ENCODE measurements at places on chromosomes 1 and 21.

- no peak for DNase-seq
These were observed 53.2 kb upstream of the CFAP126 start for GRCh38 chr1:161420763-161421455.

DNA sequence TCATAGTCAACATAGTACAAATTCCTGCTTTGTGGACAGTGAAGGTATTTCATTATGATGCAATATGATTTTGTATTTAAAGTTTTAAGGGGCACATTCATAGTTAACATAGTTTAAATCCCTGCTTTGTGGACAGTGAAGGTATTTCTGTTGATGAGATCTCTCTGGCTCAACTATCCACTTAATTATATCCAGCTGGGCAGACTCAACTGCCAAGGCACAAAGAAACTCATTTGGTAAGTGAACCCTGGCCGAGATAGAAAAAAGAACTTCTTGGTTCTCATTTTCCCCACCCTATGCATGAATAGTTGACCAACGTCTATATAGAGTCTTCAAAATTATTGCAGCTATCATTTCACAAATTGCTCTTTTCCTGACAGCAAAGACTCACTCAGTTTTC, 1194.6 kb downstream of the NCAM2 start:
- DNase-seq, result no peak

DNA sequence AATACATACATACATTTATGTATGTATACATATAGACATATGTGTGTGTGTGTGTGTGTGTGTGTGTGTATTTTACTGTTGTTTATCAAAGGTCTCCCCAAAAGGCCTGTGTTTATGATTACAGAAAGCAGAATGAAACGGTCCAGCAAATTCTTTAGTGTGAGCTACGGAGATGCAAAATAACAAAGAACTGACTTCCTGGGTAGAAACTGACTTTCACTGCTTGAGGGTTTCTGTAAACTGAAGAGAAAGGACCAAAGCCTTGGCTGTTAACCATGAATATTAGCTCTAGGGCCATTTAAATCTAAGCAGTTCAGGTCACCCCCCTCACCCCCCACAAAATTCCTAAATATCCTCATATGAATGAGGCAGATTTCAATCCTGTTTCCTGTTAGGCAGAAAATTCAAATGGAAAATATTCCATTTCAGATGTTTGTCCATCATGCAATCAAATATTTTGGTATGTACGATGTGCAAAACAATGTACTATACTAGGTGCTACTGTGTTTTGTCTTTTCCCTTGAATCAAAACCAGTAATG, 213.2 kb downstream of the TGFB2 start:
- DNase-seq, result no peak

DNA sequence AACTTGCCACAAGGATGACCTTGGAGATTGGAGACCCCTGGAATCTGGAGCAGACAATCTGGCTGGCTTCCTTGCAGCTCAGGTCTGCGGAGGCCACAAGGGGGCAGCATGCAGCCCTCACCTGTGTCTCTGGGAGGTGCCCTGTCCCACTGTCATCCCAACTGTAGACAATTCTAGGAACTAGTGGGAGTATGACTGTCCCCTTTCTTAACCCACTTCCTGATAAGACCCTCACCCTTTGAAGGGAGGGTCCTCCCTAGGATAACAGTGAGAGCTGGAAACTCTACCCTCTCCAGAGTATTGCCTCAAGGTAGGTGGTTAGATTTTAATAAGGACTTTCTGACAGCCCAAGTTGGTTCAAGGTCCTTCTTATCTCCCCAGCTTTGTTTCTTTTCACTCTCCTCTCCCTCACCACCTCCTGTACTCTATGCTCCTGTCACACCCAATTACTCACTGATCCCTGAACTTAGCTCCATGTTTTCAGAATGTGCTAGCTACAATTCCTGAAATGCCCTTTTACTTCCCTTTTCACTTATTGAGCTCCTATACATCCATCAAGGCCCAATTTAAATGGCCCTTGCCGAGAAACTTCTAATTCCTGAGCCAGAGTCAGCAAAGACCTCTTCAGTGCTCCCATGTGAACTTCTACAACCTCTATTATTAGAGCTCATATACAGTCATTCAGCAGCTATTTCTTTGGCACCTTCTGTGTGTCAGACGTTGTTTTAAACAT, 9.2 kb upstream of the KCNQ4 start:
- peak; percentile 20 for DNase-seq

DNA sequence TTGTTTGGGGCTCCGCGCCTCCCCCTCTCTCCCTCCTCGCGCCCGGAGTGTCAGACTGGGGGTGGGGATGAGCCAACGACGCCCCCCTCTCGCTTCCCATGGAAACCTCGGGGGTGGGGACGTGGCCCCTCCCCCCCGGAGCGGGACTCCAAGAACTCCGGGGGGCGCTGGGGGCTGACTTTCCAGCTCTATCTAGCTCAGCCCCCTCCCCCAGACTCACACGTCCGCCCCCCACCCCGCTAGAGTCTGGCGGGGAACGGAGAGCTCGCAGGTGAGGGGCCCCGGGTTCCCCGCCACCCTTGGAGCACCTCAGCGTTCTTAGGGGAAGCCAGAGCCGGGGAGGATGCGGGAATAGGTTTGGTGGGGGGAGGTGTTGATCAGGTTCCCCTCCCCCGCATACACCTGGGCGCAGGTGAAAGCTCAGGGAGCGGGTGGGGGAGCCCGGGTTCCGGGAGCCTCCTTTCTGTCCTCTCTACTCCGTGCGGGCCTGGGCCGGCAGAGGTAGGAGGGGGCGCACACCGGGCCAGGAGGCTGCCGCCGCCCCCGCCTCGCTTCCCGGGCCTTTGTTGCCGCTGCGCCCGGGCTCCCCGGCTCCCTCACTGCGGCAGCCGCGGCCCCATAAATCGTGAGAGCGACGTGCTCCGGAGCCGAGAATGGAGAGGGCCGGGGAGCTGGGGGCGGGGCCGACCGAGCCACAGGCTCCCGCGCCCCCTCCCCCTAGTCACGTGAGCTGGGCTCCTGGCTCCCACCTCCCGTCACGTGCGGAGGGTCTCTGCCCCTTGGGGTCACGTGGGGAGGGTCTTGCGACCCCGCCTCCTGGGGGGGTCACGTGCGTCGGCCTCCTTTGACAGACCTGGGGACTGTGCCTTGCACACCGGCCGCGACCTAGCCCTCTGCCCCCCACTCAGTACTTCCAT, 1.9 kb downstream of the EFNA3 start:
- no peak for DNase-seq

DNA sequence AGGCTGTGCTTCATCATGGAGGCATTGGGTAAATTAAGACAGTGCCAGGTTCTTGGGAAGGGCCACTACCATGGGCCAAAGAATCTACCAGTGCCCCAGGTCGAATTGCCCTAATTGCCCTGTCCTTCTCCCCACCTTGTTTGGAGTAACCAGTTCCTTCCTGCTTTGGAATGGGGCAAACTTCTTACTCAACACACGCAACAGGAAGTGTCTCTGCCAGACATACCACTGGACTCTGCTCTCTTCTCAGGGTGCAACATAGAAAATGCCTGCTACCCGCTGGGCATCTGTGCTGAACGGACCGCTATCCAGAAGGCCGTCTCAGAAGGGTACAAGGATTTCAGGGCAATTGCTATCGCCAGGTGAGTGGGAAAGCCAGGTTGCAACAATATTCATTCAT, 15.8 kb downstream of the CDA start:
- peak; percentile 64 for DNase-seq

GRCh38 chr21:34946916-34947534, 102.1 kb downstream of the RUNX1 start:
- DNase-seq, result no peak

- DNase-seq, result no peak
These were observed 22.0 kb upstream of the SLC26A9 start for GRCh38 chr1:205965036-205965884.

DNA sequence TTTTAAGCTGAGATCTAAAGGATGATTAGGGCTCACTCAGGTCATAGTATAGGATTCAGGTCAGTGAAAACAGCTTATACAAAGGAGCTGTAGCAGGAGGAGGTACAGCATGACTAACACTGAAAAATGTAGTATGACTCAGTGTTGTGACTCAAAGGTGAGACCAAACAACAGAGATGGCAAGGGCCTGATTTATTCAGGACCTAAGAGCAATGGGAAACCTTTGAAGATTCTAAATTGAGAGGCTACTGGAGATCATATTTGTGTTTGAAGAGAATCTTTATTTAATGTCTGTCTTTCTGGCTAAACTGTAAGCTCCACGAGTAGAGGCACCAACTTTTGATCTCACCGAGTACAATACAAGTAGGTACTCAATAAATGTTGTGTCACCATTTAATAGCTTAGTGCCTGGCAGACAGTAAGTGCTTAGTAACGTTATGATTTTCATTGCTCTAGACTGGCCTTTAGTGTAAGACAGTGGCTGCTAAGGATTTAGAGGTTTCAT, 43.5 kb downstream of the PRKAA2 start:
- DNase-seq, result no peak

DNA sequence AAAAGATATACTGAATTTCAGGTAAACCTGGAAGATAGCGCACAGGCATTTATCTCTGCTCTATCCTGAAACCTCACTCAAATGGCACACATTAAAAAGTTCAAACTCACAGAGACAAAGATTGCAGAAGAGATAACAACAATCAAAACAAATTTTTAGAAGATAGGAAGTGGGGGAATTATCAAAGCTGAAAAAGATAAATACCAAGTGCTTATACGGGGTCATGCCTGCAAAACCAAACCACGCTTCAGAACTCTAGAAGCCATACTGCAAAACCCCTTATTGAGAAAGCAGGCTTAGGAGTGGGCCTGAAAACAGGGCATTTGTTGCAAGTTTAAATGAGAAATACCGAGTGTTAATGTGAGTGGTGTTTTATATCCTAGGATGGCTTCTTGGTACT, 76.8 kb downstream of the BARHL2 start:
- DNase-seq, result no peak

- DNase-seq, result peak; percentile 57
These were observed 70.7 kb upstream of the JUN start for GRCh38 chr1:58854576-58854975.
